ENCODE measurements at places on chromosomes 16 and 17. TPM values are rescaled to one million over a fixed set of nuclear protein-coding genes. Genes with fewer than 3 reads are reported as not detected.

Gene USP36
- total RNA-seq: 41.8 TPM

Gene RPL38
- total RNA-seq: 627 TPM

Gene TGFB1I1
- 85.5 TPM for total RNA-seq

Gene PLXDC1
- 21.2 TPM for total RNA-seq

DNA sequence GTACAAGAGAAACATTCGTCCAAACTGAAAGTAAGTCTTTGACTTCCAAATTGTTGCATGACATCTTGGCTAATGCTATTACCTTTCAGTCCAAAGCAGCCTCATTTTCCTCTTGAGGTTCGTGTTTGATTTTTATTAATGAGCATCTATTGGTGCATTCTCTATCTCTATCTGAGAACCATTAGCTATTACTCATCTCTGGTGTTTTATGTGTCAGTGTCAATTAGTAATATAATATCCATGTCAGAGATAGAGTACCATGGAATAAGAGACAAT is 388.1 kb upstream of the GOT2 start:
- no peak for DNase-seq

DNA sequence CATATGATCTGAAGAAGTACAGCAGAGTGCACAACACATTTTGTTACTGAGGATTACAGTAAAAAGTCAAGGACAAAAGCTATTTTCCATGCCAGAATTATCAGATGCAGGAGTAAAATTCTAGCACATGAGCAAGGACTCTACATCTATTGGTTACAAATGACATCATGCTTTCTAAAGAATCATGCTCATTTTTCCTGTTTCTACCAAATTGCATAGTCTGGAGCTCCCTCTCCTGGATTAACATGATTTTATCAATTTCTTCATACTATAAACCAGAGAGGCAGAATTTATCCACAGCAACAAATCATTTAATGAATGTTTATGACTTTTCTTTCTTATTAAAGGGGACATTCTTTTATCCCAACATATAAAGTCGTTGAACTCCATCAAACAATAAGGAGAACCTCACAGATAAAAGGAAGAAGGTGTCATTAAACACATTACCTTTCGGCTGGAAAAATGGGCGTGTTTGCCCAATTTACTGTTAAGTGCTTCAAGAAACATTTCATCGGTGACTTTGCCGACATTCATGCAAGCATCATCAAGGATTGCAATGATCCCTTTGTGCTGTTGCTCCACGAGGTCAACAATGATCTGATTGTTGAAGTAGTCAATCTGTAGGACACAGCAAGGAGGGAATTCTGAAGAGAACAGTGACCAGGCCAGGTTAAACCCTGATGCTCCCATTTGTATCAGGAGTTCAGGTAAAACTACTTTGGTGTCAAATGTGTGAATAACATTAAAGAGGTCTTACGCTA is 121.7 kb downstream of the MYO1D start:
- no peak for DNase-seq

GRCh38 chr17:9370467-9370866 is 205.2 kb downstream of the STX8 start:
- no peak for DNase-seq

DNA sequence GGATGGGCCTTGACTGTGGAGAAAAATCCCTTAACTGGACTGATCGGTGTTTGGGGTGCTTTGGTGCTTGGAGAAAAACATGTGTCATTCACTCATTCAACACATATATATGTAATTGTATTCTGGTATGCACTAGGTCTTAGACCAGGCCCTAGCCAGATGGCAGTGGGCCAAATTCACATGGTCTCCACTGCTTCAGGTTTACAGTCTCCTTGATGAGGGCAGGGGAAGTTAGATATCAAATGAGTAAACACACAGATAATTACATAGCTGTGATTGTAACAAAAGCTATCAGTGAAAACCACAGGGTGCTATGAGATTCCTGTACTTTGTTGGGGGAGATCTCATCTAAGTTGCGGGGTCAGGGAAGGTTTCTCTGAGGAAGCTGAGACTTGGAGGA is 78.8 kb downstream of the WWP2 start:
- no peak for DNase-seq

GRCh38 chr17:74368341-74369081 is 1.2 kb downstream of the GPR142 start:
- peak; percentile 76 for DNase-seq

DNA sequence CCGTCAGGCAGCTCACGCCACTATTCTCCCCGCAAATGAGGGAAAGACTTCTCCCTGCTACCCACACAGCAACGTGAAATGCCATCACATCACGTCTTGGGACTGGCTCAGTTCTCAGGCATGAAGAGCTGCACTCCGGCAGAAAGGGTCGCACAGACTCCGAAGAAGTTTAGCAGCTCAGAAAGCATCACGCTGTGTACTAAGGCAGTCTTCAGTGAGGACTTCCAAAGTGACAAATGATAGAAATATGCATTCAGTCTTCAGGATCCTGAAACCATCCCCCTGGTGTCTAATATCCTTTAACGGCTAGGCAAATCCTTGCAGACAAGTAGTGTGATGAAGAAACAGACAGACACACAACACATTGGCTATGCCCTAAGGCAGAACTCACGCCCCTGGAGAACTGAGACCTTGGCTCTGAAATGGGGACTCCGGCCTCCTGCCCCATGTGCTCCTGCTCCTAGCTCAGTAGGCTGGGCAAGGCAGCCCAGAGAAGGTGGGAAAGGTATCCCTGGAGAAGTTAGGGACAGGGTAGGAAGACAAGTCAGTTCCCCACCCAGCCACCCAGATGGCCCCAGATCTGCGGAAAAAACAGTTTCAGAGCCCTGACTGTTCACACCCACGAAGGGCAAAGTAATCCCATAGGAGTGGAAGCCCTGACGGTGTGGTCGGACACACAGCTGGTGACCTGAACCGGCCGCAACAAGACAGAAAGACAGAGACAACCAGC is 1.6 kb downstream of the XYLT1 start:
- DNase-seq: no peak

GRCh38 chr17:57948555-57949420 is 6.4 kb downstream of the CUEDC1 start:
- no peak for DNase-seq

GRCh38 chr16:30490210-30490609 is 17.7 kb downstream of the ITGAL start:
- no peak for DNase-seq

DNA sequence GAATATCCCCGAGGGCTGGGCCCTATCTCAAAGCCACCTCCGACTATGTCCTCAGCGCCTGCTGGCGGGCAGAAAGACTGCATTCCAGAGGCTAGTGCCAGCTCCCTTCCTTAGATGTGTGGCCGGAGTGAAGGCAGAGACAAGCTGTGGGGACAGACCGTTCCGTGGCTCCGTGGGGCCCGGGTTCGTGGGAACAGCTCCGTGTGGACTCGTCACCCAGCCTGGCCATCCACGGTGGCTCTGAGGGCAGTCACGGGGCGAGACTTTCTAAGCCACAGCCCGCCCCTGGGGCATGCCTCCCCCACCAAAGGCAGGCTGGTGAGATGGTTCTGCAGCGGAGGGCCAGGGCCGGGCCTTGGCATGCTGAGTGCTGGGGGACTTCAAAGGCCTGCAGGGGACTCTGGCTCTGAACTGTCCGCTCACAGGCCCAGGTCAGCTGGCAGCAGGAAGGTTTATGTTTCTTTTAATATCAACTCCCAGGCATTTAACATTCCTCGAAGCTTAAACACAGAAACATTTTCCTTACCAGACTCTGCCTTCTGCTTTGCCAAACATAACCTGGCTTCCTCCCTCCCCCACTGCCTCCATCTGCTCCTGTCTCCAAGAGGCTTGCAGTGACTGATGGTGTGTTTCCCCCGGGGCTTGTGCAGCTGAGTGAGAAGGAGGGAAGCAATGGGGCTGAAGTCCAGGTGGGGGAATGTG is 50.4 kb downstream of the TIMM22 start:
- no peak for DNase-seq

DNA sequence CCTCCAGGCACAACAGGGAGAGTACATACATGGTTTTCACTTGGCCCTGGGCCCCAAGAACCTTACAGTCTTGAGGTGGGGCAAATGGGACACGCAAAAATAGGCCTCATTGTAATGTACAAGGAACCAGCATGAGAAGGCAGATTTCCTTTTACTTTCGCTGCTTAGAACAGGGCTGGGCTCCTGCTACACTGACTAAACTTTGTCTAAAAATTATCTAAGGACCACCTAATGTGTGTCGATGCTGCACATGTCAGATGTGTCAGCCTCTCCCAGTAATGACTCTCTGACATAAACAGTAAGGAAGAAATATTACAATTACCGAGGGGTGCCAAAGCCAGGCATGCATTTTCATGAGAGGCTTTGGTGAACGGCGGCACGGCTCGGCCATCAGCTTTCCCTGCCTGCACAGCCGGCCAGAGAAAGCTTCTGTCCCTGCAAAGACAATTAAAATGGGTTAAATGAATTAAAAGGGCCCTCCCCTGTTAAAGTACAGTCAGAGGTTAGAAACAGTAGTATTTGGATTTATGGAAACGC is 224.2 kb upstream of the IRX3 start:
- DNase-seq: no peak

DNA sequence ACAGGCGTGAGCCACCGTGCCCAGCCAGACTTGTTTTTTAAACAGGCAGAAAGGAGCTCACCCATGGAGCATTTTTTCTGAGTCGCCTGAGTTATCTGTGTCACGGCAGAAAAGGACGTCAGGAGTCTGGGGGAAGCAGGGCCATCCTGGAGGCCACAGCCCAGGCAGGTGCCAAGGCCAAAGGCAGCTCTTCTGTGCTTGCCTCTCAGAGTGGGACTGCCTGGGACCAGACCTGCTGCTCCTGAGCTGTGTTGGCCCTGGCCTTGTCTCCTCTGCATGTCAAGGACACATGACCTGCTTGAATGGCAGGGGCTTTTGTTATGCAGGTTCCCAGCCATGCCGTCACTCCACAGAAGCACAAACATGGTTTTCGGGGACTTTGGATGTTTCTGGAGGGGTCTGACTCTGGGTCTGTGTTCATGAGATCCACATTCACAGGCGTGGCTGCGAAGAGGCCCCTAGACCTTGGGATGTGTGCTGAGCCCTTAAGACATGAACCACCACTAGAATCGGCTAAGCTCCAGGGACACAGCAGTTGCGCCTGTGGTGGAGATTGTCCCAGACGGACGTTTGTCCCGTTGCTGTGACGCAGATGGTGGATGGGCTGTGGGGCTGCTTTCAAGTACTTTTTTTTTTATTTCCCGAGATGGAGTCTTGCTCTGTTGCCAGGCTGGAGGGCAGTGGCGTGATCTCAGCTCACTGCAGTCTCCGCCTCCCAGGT is 33.8 kb downstream of the FOXK2 start:
- no peak for DNase-seq

DNA sequence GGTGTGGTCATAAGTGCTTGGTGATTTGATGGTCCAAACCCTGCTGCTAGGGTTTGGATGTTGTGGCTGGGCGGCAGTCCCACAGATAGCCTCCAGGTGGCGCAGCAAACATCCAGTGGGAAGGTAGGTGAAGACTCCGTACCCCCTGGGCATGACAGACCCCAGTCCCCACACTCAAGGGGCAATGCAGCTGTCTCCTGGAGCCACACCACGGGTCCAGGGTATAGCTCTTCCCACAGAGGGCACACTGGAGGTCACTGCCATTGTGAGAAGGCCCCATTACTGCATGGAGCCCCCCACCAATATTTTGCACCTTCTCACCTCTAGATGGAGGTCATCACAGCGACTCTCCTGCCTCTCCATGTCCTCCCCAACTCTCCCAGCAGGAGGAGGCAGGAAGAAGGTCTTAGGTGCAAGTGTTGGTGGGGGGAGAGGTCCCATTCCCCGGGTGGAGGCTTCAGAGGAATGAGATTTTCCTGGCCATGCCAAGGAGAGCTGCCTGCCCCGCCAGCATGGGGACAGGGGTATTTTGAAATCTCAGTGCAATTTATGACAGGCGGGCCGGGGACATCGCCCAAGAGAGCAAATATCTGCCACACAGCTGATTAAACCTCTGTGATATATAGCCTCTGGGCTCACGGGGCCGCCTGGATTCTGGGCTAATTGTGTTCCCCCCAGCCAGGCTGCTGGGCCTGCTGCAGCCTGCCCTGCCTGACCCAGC is 17.1 kb upstream of the C17orf113 start:
- DNase-seq: peak; percentile 54

DNA sequence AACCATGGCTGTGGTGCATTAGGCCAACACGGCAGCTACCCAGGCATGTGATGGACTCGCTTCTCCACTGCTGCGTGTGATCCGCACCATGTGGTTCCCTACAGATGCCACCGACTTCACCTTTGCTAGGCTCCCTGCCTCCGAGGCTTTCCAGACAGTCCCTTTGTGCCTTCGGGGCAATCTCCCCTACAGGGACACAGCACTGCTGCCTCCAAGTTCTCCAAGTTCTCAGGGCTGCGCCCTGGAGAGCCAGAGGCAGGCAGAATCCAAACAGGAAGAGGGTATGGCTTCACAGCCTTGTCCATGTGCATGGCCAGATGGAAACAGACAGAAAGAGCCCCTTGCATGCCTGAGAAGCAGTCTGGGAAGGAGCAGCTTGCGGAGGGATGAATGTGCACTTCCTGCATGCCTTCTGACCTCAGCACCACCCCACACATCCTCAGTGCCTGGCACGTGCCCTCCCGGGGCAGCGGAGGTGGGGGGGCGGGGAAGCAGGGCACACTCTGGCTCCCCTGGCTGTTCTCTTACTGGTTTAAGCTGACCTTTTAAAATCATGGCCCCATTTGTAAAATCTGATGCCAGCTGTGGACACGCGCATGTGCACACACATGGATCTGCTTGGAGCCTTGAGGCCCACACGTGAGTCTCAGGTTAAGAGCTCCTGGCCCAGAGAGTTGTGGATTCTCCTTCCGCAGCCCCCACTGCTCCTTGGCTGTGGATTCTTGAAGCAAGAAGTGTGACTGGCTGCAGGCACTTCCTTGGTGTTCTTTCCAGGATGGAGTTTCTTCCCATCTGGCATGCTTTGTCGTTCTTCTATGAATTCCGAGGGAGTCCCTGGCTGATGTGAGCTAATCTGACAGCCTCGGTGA is 55.3 kb upstream of the MTSS2 start:
- DNase-seq: no peak
